ENCODE measurements at places on chromosomes 4 and X.
A peak's percentile ranks its signal among the peaks of the same experiment; 100 is the strongest.

- DNase-seq, result no peak
Measured at GRCh38 chrX:38273453-38273852, 52.8 kb upstream of the SRPX start.

GRCh38 chr4:7481227-7481626 lies 46.5 kb upstream of the PSAPL1 start:
- no peak for DNase-seq

DNA sequence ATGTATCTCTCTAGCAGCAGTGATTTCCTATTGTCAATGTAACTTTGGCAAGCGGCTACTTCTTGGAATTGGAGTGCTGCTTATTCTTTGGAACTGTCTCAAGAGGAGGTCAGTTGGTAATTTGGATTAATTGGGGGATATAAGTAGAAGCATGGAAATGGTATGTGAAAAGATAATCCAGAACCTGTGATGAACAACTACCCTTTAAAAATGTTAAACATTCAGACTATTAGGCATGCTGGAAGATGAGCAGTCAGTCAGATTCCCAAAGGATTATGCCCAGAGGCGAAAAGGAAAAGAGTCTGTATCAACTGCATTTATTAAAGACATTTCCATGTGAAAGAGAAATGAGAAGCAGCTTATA lies 62.5 kb downstream of the SEC24D start:
- no peak for DNase-seq

- DNase-seq, result no peak
Measured at GRCh38 chr4:147195386-147195785, 249.7 kb upstream of the TTC29 start.

- DNase-seq, result no peak
Measured at GRCh38 chr4:182144626-182145333, 98.4 kb upstream of the TENM3 start.

DNA sequence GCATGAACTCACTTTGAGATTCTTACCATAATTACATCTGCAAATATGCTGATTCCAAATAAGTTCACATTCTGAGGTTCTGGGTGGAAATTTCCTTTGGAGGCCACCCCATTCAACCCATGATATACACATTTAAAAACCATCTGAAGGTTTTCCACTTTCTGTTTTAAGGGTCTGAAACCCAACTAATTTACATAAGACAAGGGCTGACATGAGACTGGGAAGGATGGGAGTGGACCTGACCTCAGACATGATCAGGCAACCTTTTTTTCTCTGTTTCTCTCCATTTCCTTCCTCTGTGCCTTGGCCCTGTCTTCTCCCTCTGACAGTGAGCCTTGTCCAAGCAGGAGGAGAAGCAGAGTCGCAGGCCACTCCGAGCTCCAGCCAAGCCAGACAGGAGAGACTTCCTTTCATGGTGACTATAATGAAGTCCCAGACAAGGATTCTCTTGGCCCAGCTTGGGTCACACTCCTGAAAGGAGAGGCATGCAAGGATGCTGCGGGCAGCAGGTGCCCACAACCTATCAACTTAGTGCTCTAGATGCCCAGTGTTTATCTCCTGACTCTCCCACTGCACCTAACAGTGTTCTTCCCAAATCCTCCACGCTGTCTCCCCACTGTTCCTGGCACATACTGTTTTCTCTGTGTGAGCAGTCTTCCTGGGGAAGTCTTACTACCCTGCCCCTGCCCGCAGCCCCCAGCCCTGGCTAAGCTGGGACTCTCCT lies 39.9 kb downstream of the MSX1 start:
- no peak for DNase-seq

DNA sequence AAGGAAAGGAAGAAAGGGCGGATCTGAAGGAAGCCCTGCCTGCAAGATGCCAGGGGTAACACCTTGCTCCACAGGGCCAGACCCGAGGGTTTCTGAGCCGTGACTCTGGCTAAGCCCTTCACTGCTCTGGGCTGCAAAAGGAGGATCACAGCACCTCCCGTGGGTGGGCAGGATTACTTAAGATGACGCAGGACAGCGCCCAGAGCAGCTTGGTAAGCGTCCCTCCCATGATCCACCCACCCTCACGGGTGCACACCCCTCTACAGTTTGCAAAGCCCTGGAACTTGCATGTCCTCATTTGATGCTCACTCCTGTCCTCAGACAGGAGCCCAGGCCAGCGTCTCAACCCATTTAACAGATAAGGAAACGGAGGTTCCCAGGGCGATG lies 64.9 kb downstream of the CRMP1 start:
- DNase-seq, result no peak

GRCh38 chr4:159137176-159137575 lies 34.3 kb downstream of the RAPGEF2 start:
- no peak for DNase-seq

- DNase-seq, result no peak
Measured at GRCh38 chr4:24278693-24279092, 305.7 kb downstream of the DHX15 start.

GRCh38 chrX:39653691-39654090 lies 444.1 kb downstream of the BCOR start:
- no peak for DNase-seq

GRCh38 chrX:39157796-39158195 lies 356.5 kb downstream of the MID1IP1 start:
- DNase-seq, result no peak

GRCh38 chrX:11480626-11481025 lies 185.1 kb downstream of the ARHGAP6 start:
- DNase-seq, result no peak

GRCh38 chr4:97593248-97593647 lies 550.0 kb downstream of the STPG2 start:
- DNase-seq, result no peak

- DNase-seq, result no peak
Measured at GRCh38 chr4:54509057-54509456, 148.7 kb upstream of the KIT start.

- DNase-seq, result no peak
Measured at GRCh38 chr4:24594887-24595286, 10.5 kb upstream of the DHX15 start.

- no peak for DNase-seq
Measured at GRCh38 chr4:172751550-172751949, 417.1 kb upstream of the GALNT7 start.

DNA sequence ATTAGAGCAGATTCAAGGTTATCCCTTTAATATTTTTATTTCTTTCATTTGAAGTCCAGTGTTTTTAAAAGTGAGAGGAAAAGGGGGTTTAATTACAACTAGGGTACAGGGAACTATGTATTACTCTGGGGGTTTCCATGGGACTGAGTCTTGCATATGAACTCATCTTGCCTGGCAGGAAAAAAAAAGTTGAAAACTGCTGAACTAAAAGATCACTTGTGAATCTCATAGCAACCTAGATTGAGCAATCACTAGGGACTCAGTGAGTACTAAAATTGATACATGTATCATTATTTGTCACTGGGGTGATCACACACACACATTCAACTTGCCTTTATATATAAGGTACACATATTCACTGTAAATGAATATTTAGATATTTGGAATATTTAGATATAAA lies 180.7 kb upstream of the SFRP2 start:
- DNase-seq, result no peak

- DNase-seq, result no peak
Measured at GRCh38 chr4:80465238-80465637, 129.7 kb downstream of the CFAP299 start.

DNA sequence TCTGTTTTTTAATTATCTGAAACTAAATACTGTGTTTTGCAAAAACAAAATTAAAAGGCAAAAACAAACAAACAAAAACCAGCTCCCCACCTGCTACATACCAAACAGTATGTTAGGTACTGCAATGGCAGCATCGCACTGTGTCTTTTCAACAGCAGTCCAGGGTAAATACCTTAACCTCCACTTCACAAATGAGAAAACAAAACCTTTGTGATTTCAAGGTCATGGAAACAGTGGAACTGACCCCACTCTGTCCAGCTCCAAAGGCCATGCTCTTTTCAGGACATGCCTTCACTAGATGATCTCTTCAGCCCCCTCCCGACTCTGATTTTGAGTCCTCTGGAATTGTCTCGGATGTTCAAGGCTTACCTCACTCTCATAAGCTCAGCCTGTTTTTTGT lies 183.4 kb downstream of the CBR4 start:
- no peak for DNase-seq

DNA sequence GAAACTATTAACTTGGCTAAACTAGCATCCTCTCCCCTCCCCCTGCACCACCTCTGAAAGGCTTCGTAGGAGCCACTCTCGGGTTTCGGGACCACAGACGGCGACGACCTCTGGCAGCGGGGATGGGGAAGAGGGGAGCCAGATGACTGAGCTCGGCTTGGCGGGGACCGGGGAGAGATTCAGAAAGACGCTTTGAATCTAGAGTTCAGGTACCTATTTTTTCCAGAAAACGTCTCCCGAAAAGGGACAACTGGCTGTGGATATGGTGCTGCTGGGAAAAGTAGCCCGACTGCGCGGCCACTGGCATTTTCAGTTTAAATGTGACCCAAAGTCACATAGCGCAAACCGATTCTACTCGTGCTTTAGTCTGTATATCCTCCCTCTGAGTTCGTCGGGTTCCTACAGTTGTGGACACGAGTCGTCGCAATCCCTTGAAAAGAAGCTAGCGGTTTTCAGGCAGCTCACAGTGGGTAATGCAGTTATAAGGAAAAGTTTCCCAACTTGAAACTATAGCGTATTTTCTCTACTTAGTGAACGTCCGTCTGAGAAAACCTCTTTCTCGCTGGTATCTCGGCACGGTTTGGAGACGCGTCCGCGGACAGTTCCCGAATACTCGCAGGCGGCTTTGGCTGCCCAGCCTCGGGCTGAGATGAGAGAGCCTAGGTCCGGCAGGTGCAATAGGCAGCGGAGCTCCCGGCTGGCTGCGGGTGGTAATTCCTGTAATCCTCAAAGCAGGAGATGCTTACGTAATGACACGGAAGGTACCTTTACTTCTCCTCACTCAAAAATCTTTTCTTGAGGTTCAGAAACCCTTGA lies 1.3 kb downstream of the PARM1 start:
- peak; percentile 0 for DNase-seq

- DNase-seq, result peak; percentile 42
Measured at GRCh38 chrX:10989386-10989785, 121.7 kb upstream of the HCCS start.

DNA sequence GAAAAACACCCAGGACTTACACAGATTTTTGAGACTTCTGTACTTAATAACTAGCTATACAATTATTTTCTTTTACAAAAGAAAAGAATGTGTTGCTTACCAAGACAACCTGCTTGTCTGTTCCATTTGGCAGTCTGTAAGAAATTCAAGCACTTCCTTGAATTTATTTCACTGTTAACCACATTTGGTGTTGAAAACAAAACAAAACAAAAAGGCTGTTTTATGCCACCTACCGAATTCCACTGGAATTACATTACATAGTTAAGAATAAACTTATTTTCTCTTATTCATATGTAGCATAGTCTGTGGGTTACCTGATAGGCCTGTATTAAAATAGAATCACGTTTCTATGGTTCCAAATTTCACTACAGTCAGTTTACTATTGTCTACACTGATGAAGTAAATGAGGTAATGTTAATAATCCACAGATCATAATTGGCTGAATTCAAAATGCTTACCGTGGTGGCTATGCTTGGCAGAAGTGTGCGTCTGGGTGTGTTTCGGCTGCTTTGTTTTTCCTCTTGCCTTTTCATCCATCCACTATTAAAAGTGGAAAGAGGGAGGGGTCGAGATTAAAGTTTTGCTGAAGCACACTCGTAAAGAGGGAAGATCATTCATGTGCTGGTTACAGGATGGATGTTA lies at the start of gene TLR1:
Gene TLR1 (minus strand): TSS at position 138 of the 642 bp plus-strand sequence. CDS start 5,960 bp downstream, outside the sequence.
- peak; percentile 40 for DNase-seq

DNA sequence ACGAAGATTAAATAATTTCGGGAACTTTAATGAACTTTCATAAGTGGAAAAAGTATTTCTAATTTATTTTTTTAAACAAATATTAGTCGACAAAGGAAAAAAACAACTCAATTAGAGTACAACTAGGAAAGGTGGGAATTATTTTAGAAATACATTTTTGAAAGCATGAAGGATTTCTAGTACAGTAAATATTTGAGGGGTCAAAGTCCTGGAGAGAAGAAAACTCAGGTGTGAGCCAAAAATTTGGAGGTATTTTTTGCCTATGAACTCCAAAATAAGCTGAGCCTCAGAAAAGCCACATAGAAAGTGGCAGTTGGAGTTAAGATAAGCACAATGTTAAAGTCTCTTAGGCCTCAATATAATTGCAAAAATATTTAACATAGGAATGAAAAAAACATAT lies 2017.3 kb downstream of the C4orf33 start:
- DNase-seq, result no peak

DNA sequence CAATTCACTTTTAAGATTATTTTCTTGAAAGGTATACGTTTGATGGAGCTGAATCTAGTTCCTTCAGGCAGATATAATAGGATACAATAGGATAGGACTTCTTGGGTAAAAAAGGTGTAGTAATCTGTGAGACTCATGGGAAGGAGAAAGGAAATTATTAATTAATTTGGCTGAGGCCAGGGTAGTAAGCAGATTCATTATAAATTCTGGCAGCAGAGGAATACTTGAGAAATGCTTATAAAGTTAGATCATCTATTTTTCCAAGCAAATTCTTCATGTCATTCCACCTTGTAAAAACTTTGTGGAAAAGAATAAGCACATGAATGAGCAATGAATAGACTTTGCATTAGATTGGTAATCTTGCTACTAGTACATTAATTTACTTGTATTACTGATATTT lies 46.9 kb downstream of the GYPE start:
- peak; percentile 14 for DNase-seq

DNA sequence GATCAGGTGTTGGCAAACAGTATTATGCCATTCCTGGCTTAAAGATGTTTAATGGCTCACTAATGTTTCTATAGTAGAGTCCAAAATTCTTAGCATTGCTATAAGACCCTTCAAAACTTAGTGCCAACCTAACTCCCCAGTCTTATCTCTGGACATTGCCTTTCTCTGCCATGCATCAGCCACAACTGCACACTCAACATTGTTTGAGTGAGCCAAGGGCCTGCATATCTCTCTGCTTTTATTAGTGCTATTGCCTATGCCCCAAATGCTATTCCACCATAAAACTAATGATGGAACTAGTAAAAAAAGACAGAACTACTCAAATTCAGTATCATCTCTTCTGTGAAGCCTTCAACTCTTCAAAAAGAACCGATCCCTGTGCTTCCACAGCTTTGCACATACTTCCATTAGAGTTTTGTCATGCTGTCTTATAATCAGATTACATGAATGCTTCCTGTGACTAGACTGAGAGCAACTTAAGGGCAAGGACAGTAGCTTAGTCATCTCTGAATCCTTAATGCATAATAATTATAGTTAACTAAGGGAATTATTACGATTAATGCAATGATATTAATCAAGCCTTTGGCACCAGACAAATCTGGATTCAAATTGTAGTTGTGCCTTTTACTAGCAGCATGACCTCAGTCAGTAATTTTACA lies 53.7 kb downstream of the CHM start:
- no peak for DNase-seq

GRCh38 chr4:18022572-18023050 lies 1.1 kb upstream of the LCORL start:
- no peak for DNase-seq

DNA sequence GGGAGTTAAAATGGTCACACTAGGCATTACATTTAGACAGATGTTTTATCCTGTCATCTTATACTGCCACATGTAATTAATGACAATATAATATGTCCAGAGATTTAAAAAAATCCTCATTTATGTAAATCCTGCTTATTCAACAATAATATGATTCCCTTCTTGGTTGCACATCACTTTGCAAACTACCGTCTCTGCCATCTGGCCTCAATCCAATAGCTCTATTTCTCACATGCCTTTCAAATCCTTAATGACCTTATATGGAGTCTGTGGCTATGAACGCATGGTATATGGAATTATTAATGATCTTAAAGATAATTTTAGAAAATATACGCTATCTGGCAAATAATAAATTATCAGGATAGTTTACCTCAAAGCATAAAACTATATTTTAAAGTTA lies 144.5 kb downstream of the NPNT start:
- DNase-seq, result no peak
